Hypothalamus (tissue), 51 donors: ENCODE measurements at places on chromosomes 4 and X.

- DNase-seq: no peak
Observed at GRCh38 chrX:65195621-65196020, 219.4 kb upstream of the ZC4H2 start.

- no peak for DNase-seq
Observed at GRCh38 chrX:107684956-107685385, 56.7 kb downstream of the PRPS1 start.

GRCh38 chr4:182574706-182575105 lies 331.5 kb downstream of the TENM3 start:
- no peak for DNase-seq

DNA sequence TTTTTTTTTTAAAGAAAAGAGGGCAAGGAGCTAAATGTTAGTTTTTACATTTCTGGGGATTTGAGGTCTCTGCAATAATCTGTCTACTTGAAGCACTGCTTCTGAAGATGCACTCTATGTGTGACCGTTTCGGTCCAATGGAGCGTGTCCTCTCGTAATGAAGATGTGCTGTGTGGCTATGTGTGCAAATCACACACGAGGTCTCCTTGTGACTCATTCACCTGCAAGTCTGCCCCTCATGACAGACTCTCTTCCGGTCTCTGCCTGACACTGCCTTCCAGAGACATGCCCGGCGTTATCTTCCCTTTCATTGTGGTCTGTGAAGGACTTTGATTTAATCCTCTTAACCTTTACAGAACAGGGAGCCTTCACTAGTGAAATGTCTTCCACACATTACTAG lies 84.3 kb downstream of the TRAM1L1 start:
- DNase-seq: no peak

- no peak for DNase-seq
Observed at GRCh38 chrX:10531927-10532326, 88.5 kb downstream of the MID1 start.

DNA sequence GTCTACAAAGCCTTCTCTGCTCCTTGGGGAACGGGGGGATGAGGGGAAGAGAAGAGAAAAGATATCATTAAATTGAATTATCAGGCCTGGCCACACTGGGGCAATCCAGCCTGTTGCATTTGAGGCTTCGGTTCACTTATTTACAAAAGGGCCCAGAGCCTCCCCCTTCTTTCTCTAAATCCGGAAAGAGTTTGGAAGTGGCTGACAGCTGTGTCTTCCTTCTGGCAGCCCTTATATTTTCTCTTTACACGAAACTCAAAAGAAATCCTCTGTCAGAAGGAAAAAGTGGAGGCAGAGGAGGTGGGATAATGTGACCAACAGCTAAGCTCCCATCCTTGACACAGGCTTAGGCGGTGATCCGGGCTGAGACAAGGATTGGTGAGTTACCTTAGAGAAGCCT lies 158.3 kb upstream of the TAPT1 start:
- no peak for DNase-seq

GRCh38 chr4:88792821-88793220 lies 95.2 kb upstream of the NAP1L5 start:
- DNase-seq: no peak

DNA sequence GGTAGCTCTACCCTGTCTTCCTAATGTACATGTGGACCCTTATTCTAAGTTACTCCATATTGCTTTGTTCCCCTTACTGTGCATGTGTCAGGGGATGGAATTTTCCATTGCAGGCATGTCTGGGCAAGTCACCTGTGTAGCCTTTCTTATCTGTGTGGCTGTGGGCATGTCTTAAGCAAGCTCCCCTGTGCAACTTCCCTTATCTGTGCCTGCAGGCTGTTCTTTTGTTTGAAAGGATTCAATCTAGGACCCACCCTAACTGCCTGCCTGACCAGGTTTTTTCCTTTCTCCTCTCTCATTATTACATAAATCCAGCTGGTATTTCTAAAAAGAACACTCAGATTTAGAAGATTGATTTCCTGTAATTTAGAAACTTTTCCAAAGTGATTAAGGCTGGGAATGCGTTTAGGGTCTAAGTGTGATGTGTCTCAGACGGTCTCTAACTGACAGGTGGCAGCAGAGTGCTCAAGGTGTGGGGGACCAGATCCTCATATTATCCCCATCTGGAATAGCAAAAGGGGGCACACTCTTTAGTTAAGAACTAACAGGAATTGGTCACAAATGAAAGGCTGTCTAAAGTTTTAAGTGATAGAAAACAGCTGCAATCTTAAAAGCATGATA lies 198.9 kb upstream of the PPP1R2C start:
- no peak for DNase-seq

GRCh38 chr4:10101671-10102473 lies 14.7 kb downstream of the WDR1 start:
- DNase-seq: no peak

DNA sequence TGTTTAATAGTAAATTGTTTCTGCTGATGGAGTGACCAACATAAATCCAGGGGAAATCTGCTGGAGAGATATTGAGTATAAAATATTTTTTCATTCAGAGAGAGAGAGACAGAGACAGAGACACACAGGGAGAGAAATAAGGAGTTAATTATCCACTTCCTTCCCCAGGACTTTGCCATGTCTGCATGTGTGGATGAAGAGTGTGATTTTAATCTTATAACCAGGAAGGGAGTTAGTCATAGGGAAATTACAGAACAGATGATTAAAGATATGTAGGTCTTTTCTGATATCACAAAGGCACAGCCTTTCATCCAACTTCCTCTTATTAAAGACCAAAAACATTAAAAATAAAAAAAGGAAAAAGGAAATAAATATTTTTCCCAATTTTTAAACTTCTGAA lies 526.3 kb downstream of the SPRY1 start:
- DNase-seq: no peak

DNA sequence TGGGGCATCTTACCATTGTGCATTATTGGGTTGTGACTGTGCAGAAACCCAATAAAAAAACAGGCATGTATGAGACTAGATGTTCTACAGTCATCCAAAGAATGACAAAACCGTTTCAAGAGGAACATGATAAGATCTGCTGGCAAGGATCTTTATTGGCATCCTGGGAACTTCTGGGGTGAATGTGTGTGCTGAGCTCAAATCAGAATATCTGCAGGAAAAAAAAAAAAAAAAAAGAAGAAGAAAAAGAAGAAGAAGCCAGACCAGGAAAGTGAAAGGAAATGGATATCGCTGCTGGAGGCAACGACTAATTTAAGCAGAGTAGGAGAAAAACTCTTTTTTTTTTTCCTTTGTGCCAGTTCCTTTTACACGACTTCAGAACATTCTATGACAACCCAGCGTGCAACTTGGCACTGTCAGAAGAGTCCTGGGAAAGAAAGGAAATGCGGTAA lies 484.2 kb upstream of the BOD1L1 start:
- DNase-seq: no peak

DNA sequence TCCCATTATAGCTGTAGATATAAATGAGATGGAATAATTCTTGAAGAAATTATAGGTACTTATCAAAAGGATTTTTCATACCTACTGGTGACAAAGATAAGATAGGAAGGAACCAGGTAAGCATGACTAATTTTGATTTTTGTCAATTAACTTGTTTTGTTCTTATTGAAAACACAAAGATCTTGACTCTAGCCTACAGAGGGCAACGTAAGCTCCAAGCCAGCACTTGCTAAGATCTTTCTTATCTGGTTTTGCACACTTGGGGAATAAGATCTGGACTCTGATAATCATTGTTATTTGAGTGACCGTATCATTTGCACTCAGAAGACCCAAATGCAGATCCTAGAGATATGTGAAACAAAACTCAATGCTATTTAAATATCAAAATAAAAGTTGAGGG lies 223.4 kb downstream of the VEGFC start:
- DNase-seq: no peak

DNA sequence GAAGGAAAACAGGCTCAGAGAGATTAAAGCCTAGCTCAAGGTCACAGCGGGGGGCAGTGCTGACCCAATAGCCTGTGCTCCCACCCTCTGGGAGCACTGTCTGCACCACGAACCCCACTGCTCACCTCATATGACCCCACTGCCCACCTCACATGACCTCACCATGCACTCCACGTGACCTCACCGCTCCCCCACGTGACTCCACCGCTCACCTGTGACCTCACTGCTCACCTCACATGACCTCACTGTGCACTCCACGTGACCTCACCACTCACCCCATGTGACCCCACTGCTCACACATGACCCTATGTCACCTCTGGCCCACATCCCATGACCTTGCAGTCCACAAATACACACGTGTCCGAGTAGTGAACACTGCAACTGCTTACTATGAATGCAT lies 55.4 kb downstream of the ACOX3 start:
- DNase-seq: no peak

- no peak for DNase-seq
Observed at GRCh38 chr4:80393246-80393969, 57.9 kb downstream of the CFAP299 start.

DNA sequence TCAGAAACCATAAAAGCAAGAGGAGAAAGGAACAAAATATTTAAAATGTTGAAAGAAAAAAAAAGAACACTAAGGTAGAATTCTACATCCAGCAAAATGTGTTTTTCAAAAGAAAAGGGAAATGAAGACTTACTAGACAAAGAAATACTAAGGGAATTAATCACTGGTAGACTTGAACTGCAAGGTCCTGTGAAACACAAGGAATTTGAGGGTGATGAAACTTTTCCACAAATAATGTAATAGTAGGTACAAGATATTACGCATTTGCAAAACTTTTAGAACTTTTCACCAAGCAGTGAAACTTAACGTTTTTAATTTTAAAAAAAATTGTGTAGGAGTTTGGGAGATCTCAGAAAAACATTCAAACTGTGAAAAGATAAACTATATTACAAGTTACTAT lies 180.3 kb upstream of the MAGEB16 start:
- DNase-seq: no peak

GRCh38 chr4:174521800-174522182 lies 497 bp downstream of the HPGD start:
- DNase-seq: no peak

- no peak for DNase-seq
Observed at GRCh38 chrX:24204331-24204730, 54.8 kb downstream of the ZFX start.

DNA sequence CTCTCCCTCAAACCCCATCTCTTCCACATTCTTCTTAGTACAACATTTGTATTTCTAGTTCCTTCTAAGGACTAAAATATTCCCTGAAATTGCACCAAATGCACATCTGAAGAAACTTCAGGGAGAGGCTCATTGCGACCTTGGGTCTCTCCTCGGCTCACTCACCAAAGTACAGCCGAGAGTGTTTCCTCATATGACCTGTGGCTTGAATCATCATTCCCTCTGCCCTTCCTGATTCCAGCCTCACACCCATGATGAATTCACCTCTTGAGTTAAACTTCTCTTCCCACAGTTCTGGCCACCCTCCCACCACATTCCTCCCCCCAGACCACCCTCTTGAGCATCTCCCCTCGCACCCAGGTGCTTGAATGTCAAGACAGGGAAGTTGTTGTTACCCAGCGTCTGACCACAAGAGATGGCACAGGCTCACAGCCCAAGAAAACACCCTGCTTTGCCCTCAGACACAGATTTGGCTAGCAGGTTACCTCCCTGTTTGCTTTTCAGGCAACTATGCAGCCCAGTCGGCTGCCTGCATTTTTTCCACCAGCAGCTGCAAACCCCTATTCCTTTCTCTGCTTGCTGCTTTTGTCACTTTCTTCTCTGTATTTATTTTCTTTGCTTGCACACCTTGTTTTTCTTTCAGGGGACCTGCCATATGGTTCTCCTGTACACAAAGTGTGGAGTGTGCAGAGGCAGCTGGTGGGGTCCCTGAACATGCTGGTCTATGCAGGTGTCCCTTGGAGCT lies 214.8 kb downstream of the SPATA18 start:
- no peak for DNase-seq

GRCh38 chrX:17559728-17560379 lies 177.4 kb upstream of the SCML1 start:
- no peak for DNase-seq

- no peak for DNase-seq
Observed at GRCh38 chr4:8128100-8128856, 30.3 kb downstream of the ABLIM2 start.

- DNase-seq: no peak
Observed at GRCh38 chr4:160299177-160299576, 1196.3 kb downstream of the RAPGEF2 start.

DNA sequence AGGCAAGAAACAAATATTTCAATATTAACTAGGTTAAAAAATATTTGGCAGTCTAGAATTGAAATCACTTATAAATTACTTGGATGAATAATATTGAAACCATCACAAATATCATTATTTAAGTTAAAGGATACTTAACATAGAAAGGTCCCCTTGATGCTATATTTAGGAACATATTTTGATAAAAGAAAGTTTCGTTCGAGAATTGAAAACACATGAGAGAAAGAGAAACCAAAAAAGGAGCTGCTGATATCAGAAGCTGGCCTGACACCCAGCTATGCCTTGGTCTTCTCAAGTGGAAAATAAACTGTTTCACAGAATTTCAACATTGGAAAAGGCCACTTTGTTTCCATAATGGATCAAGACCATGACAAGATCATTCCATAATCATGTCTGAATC lies 762.4 kb downstream of the DMD start:
- no peak for DNase-seq

DNA sequence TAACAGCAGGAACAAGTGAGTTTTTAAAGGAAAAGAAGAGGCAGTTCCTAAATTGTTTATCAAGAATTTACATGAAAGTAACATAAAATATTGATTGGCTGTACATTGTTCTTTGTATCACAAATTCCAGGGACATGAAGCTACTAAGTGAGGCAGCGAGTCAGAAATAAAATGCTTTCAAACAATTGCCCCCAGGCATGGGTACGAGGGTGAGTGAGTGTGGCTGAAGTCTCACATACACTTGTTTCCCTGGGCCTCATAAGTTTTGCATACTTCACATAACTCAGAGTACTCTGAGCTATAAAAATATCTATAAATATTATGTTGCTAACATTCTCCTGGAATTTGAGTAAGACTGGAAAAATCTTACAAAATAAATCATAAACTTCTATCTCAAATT lies 511.6 kb upstream of the PRKX start:
- DNase-seq: no peak

GRCh38 chrX:45400027-45400779 lies 199.5 kb upstream of the DIPK2B start:
- no peak for DNase-seq

- DNase-seq: no peak
Observed at GRCh38 chrX:96372313-96373046, 312.2 kb upstream of the DIAPH2 start.

GRCh38 chrX:43940816-43941474 lies 32.2 kb downstream of the NDP start:
- DNase-seq: no peak

DNA sequence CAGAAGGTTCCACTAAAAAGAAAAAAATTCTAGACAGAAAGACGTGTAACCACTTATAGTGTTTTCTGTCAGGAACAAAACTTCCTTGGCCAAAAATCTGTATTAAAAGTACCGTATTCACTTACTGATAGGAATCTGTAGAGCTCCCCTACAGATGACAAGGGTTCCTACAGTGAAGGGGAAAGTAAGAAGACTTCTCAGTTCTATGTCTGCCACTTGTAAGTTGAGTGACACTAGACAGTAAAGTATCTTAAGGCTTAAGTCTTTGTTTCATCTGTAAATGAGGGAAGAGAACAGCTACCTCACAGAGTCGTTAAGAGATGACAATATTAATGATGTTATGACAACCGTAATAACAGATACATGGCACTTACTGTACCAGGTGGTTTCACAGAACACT lies 3.3 kb downstream of the COQ2 start:
- DNase-seq: no peak

- no peak for DNase-seq
Observed at GRCh38 chr4:175499735-175500352, 312.2 kb downstream of the GPM6A start.
